ENCODE measurements at places on chromosomes 4 and X. TPM values are rescaled to one million over a fixed set of nuclear protein-coding genes. Genes with fewer than 3 reads are reported as not detected.

PROM1 gene
- not detected for total RNA-seq

OPRPN gene
- total RNA-seq, result not detected

NEIL3 gene
- total RNA-seq, result 4.3 TPM

NPY2R gene
- not detected for total RNA-seq

EPHA5 gene
- not detected for total RNA-seq

IL21 gene
- total RNA-seq, result not detected

SLC16A2 gene
- total RNA-seq, result 5.5 TPM

RLIM gene
- total RNA-seq, result 55.1 TPM

FAM9C gene
- total RNA-seq, result not detected
